ENCODE measurements at places on chromosomes 12 and 14. TPM values are rescaled to one million over a fixed set of nuclear protein-coding genes. Genes with fewer than 3 reads are reported as not detected.

TXNDC16 gene
- total RNA-seq = 3.3 TPM

TMEM119 gene
- under 0.01 TPM for total RNA-seq

BLTP3B gene
- total RNA-seq = 13.4 TPM

AJUBA gene
- total RNA-seq = 40.2 TPM

CACNA1C gene
- total RNA-seq = not detected

ADAMTS20 gene
- total RNA-seq = not detected

Measured in endothelial cell of coronary artery (primary cell).